Esophagus muscularis mucosa (tissue), 4 donors: ENCODE measurements at places on chromosomes 5 and 9. TPM values are rescaled to one million over a fixed set of nuclear protein-coding genes. Genes with fewer than 3 reads are reported as not detected.

GRCh38 chr9:138046641-138047301 is 169.2 kb downstream of the CACNA1B start:
- H3K4me1 ChIP-seq, result no peaks in the 10 kb centered on the region
- H3K27me3 ChIP-seq, result no peaks in the 10 kb centered on the region
- H3K36me3 ChIP-seq, result no peaks in the 10 kb centered on the region

The C5orf58 gene
- total RNA-seq, result not detected

DNA sequence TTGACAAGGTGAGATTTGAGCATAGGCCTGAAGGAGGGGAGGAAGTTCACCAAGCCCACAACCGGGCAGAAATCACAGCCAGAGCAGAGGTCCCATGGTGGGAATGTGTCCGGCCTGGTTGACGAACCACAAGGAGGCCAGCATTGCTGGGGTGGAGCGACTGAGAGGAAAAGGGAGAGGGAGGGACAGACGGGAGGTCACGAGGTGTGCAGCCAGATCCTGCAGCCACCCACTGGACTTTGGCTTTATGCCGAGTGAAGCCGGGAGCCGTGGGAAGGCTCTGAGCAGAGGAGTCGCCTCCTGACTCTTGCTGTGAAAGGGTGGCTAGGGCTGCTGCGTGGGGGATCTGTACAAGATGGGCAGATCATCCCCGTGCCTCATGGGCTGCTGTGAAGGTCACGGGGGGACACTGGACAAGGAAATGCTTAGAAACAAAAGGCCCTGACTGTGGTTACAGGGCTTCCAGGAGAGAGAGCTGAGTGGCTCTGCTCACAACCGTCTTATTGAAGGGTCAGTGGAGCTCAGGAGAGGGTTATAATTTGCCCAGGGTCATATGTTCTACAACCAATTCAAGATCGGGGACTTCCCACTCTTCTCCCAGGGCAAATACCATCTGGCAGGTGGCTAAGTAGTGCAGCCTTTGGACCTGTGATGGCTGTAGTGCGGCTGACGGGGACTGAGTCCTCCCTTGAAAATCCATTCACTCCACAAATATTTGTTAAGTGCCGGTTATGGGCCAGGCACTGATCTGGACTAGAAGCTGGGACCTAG is 15.6 kb upstream of the CD74 start:
- H3K36me3 ChIP-seq, result no peaks in the 10 kb centered on the region
- H3K4me3 ChIP-seq, result no peak overlapping the region
- H3K4me1 ChIP-seq, result peaks cover 9% of the 10 kb centered on the region
- no peaks in the 10 kb centered on the region for H3K27me3 ChIP-seq
- no peak for DNase-seq

The JAK2 gene
- 37.0 TPM for total RNA-seq

The F2RL2 gene
- total RNA-seq, result 4.6 TPM

The NMUR2 gene
- not detected for total RNA-seq
